ENCODE measurements at places on chromosomes 2 and 18.

DNA sequence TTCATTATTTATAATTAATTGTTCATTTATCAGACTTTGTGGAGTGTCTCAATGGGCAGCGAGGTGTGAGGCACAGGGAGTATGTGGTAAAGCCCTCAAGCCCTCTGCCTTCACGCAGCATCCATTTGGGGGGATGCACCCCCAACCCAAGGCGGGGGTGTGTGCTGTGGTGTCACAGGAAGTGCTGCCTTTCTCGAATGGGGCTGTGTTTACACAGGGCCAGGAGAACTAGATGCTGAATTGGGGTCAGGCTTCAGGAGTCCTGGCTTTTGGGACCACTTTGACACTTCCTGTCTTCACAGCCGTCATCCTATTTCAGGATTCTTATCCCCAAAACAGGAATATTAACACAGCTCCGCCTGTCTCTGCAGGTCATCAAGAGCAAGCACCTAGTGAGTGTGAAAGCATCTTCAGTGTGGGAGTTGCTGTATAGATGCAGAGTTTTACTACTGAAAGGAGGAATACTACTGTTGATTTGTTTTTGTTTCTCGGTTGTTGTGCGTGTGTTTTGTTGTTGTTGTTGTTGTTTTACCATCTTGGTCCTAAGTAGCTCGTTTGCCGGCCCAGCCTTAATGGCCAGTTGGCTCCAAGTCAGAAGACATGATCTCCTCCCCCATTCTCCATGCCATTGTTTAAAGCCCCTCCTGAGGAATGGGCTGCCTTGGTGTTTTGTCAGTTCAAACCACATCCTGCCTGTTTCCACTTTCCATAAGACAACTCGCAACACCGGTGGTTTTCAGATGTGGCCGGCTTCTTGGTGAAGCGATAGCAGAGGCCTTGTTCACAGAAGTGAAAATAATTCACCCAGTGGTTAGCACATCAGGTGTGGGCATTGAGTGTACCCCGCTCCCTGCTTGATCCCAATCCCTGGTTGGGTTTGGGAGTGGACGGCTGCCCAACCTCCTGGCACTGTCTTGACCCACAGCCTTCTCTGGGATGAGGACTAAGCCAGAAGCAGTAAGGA is 221.3 kb downstream of the BCL2 start:
- DNase-seq, result no peak

GRCh38 chr2:172102391-172103359 is at the start of gene DLX2:
TSS of gene DLX2 (minus strand) at chr2:172102900. CDS start at chr2:172102538, 362 bp downstream.
- DNase-seq, result peak; percentile 89

GRCh38 chr2:165803123-165803760 is 9.2 kb upstream of the GALNT3 start:
- no peak for DNase-seq

GRCh38 chr18:62979176-62979575 is 263.8 kb downstream of the PHLPP1 start:
- DNase-seq, result no peak

DNA sequence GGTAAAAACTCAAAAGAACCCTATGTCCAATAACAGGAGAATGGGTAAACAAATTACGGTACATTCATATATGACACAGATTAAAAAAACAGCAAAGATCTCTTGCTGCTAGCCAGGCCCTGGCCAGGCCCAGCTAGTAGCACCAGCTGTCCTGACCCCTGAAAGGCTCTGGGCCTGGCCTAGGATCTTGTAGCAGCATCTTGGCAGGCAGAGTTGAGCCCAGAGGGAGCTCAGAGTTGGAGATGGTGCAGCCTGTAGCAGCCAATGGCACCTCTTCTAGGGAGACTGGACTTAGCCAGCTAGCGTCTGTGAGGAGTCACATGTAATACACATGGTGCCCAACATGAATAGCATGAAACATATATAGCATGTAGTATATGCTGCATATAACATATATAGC is 69.1 kb downstream of the HS6ST1 start:
- no peak for DNase-seq

DNA sequence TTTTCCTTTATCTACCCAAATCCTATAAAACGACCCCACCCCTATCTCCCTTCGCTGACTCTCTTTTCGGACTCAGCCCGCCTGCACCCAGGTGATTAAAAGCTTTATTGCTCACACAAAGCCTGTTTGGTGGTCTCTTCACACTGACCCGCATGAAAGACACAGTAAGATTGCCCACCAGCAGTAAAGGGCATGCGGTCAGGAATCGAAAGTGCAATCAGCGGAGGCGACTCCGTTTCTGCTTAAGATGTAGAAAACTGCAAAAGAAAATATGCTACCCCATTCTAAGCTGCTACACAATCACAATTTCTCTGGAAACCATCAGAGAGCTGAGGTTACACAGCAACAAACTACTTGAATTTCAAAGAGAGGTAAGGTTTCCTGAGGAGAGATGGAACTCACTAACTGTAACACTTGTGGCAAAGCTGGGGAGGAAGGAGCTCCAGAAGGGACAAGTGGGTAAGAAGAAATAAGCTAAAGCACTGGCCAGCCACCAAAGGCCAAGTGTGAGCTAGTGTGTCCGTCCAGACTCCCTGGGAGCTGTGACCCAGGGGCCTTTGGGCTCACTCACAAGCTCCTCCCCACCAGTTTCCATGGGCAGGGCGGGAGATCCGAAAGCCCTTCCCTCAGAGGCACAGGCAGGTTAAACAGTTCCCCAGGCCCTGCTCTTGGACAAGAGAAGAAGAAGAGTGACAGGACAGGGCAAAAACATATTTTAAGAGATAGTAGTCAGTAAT is 72.8 kb upstream of the TGFA start:
- no peak for DNase-seq

- no peak for DNase-seq
Observed at GRCh38 chr18:68472701-68473295, 242.1 kb downstream of the TMX3 start.

DNA sequence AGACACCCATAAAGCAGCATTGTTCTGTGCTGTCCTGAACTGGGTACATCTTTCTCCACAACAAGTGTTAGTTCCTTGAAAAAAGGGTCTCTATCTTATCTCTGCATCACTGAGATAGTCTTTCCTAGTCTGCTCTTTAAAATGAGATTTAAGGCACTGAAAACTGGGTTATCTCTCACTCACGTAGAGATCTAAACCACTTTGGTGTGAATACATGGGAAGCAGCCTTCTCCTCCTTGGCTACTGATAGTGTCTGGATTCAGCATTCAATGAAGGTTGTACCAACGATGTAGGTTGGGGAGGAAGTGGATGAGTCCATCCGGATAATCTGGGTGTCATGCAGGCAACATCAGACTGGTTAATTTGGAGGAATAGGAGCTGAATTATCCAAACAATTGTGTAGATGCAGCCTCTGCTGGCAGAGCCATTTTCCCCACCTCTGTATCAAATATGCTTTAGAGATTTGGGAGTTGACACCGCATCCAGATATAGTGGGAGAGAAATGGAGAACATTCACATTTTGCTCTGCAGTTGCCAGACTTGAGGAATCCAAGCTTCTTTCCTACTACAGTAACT is 15.9 kb upstream of the SIX3 start:
- no peak for DNase-seq
